ENCODE measurements at places on chromosomes 7 and 10.

- DNase-seq = no peak
Observed at GRCh38 chr10:9357471-9357870, 1303.0 kb downstream of the GATA3 start.

DNA sequence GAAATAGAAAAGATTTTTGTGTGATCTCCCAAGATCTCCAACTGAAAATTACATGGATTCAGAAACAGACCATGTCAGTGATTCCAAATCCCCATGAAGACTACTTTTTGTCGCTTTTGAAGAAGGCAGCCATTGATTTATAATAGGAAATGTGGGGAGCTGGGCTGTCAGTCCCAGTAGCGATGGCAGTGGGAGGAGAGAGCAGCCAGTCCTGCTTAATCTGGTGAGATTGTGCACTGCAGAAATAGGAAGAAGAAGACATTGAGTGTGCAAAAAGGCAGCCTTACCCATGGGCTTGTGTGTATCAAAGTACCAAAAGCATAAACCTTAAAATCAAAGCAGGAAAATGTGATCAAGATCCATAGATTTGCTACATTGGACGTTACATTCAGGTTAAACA lies 4.8 kb downstream of the ADRB1 start:
- no peak for DNase-seq

DNA sequence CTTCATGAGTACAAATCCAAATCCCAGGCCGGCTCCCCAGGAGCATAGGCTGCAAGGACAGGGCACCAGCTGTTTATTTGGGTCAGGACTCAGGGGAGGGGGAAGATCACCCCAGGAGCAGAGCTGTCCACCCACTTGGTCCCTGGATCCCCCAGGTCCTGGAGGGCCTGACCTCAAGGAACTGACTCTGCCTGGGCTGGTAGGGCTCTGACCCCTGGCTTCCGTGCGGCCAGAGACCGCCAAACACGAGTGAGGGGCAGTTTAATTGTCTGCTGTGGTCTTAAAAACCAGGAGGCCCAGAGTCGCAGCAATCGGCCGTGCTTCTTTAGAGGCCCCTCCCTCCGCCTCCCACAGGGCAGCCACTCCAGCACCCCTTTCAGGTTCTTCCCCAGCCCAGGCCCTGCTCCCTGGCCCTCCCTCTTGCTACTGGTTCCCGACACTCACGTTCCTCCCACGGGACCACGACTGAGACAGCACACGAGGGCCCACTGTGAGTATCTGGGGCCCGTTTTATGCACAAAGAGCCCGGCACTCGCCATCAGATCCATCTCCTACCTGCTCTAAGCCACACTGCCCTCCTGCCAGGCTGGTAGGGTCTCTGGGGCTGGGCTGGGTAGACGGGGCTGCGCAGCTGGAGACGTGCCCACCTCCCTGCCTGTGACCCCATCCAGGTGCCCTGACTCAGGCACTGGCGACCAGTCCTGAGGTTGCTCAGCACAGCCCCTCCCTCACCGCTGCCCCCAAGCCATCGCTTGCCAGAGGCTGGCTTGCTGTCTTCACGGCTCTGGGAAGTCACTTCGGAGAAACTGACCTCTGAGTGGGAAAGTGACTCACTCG lies 30.0 kb upstream of the CFAP46 start:
- DNase-seq = no peak

- no peak for DNase-seq
Observed at GRCh38 chr10:45106236-45106856, 105.6 kb downstream of the ZNF22 start.

DNA sequence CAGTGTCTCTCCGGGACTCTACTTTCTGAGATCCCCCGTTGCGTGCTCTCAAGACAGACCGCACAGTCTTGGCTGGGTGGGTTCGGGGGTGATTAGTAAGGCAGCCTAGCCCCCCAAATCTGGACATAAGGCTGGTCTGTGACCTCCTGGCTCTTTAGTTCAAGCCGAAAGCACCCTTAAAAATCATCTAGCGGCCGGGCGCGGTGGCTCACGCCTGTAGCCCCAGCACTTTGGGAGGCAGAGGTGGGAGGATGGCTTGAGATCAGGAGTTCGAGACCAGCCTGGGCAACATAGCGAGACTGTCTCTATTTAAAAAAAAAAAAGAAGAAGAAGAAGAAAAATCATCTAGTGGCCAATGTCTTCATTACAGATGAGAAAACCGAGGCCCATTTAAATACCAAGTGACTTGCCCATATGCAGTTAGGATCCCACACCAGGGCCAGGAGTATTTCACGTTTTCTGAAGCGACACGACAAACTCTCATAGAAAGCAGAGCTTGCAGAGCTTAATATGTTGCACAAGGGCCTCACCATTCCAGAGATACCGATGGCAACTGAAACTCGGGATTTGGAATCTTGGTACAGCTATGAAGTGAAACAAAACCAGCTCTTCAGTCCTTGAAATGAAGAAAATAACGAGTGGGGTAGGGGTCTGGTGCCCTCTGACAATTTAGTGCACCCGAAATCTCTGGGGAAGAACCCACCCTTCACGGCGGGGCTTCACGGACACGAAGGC lies 703 bp upstream of the HILPDA start:
- no peak for DNase-seq

- no peak for DNase-seq
Observed at GRCh38 chr7:23445326-23445725, 25.0 kb downstream of the IGF2BP3 start.

GRCh38 chr10:76509446-76509845 lies 1078.0 kb downstream of the LRMDA start:
- DNase-seq = no peak
